ENCODE measurements at places on chromosomes 4 and X.

DNA sequence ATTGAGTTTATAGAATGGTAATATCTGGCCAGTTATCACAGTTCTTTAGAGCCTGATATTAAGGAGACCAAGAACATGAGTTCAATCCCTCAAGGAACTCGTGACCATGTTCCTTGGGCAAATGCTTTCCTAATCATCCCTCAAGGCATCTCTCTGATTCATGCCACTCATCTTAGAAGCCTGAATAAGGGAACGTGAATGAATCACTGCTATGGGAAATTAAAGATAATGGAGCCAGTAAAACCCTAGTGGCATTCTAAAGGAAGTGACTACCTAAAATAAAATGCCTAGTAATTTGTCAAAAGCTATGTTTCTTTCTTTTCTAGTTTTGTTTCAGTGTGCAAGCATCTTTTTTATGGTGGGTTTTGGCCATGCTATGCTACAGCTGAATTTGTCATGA lies 1161.3 kb downstream of the C4orf33 start:
- DNase-seq, result peak; percentile 74

DNA sequence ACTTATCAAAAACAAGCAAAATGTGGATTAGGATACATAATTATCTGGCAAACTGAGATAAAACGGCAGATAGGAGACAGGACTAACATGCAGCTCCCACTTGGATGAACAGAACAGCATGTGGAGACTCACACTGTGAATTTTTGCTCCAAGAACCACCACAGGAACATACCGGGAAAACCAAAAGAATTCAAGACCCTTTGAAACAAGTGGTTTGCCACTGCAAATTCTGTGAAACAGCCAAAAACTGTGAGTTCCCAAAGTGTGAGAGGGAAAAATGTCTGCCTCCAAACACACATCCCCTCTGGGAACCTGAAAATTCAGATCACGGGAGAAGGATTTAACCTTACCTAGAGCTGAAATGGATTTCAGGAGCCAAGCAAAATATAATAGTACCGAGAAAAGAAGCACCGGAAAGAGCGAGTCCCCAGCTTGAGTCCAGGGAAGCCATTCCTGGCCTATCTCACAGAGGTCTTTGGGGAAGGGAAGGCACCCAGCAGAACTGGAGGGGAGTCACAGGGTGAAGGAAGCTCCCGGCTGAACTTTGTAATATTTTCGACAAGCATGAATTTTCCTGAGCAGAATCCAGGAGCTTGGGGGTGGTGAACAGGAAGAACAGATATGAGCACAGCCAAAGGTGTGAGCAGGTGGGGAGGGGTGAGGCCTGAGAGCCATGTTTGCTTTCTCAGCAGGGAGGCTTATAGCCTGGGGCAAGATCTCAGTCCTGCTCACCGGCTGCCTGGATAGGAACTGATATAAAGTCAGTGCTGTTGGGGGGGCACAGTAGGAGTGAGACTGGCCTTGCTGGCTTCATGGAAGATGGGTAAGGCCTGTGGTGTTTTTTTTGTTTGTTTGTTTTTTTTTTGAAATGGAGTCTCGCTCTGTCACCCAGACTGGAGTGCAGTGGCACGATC lies 23.9 kb downstream of the MANBA start:
- DNase-seq, result peak; percentile 78

- no peak for DNase-seq
Measured at GRCh38 chr4:41678951-41679350, 69.6 kb downstream of the PHOX2B start.

DNA sequence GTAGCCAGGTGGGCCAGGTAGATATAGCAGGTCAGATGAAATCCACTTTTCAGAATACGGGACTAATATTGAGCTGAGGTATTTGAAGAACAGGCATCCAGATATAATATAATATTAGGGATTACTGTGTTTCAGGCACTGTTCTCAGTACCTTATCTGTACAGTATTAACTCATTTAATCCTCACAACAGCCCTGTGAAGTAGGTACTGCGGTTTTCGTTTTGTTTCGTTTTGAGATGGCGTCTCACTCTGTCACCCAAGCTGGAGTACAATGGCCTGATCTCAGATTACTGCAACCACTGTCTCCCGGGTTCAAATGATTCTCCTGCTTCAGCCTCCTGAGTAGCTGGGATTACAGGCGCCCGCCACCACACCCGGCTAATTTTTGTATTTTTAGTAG lies 129.6 kb downstream of the IL1RAPL2 start:
- no peak for DNase-seq

DNA sequence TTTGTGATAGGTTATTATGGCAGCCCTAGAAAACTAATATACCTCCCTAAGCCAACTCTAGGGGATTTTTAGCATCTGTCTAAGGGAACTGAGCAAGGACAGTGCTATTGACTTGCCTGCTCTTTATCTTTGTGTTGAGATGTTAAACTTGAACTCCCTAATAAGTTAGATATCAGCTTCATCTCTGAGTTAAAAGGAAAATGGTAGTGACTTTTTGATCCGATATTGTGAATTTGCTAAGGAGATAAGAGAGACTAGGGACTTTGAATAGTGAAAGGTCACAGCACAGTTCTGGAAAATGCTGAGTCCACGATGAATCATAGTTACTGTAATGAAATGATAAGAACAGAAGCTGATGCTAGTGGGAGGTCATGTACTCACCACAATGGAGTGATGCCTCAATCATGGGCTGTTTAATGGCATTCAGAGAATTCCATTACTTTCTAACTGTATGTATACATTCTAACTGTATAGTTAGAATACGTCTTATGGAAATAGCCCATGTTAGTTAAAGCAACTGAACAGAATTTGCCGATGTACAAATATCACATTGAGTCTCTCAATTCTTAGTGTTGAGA lies 147.2 kb downstream of the GLRA3 start:
- DNase-seq, result peak; percentile 20

DNA sequence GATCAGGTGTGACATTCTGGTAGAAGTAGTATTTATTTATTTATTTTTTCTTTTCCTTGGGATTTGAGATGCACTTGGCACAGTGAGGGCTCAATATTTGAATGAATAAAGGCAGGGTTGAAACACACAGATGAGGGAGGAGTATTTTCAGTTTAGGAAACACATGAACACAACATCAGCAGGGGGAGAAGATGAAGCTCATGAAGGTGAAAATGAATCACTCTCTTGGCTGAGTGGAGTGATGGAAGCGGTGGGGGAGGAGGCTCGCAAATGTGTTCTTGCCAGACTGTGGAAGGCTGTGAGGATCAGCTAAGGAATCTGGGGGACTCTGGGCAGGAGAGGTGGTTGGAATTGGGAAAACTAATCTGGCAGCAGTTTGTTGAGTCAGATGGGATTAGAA lies 55.3 kb downstream of the ARHGAP10 start:
- DNase-seq, result peak; percentile 42

DNA sequence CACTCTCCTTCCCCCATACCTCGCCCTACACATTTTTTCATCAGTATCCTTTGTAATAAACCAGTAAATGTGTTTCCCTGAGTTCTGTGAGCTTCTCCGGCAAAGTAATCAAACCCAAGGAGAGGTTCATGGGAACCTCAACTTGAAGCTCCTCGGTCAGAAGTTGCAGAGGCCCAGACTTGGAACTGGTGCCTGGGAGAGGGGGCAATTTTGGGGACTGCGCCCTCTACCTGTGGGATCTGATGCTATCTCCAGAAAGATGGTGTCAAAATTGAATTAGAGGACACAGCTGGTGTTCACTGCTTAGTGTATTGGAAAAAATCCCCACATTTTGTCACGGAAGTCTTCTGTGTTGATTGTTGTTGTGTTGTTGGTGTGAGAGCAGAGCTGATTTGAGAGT lies 70.6 kb downstream of the ATP11C start:
- no peak for DNase-seq

DNA sequence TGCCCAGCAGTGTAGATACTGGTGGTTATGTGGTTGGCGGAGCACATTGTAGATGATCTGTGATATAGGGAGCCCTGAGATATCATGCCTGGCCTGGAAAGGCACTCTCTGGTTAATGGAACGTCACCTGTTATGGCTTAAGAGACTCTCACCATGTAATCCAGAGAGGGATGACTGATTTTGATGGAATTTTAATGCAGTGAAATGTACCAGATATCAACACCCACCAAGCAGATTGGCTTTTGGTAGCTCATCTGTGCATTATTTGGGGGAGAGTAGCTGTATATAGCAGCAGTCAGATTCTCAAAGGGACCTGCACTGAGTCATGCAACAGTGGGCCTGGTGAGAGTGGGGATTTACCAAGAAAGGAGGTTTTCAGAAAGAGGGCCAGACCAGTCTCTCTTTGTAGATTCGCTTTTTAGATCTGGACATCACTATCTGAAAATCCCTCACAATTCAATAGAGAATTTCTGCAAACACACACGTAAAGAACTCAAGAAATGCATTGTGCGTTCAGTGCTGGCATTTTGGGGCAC lies 17.3 kb downstream of the TSC22D3 start:
- no peak for DNase-seq

DNA sequence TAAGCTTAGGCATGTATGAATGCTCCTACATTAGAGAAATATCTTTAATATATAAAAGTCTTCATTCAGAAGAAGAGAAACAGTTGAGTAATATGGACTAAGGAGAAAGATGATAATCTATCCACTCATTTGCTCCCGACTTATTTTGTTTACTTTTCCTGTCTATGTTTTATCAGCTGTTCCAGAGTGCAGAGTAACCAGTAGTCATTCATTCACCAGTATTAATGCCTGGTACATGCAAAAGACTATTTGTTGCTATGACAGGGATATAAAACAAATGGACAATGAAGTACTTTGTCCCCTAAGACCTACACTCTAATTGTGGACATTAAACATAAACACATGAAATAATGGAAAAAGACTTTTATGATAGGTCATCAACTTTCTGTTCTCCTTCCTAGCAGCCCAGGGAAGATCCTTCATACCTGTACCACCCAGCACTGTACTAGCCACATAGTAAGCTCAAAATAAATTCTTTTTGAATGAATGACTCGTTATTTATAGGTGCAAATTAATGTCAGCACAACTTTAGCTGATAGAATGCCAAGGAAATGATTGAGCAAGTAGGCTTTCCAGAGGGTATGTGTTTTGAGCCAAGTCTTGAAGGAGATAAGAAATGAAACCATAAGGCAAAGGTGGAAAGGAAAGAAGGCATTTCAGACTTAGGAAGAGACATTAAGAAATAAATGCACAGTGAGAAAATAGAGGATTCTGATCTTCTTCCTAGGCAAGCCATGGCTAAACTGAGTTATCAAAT lies 45.0 kb upstream of the IL13RA1 start:
- DNase-seq, result peak; percentile 6

GRCh38 chr4:85792376-85793232 lies 317.7 kb downstream of the ARHGAP24 start:
- DNase-seq, result no peak

GRCh38 chrX:107574054-107574683 lies 54.1 kb upstream of the PRPS1 start:
- peak; percentile 84 for DNase-seq

DNA sequence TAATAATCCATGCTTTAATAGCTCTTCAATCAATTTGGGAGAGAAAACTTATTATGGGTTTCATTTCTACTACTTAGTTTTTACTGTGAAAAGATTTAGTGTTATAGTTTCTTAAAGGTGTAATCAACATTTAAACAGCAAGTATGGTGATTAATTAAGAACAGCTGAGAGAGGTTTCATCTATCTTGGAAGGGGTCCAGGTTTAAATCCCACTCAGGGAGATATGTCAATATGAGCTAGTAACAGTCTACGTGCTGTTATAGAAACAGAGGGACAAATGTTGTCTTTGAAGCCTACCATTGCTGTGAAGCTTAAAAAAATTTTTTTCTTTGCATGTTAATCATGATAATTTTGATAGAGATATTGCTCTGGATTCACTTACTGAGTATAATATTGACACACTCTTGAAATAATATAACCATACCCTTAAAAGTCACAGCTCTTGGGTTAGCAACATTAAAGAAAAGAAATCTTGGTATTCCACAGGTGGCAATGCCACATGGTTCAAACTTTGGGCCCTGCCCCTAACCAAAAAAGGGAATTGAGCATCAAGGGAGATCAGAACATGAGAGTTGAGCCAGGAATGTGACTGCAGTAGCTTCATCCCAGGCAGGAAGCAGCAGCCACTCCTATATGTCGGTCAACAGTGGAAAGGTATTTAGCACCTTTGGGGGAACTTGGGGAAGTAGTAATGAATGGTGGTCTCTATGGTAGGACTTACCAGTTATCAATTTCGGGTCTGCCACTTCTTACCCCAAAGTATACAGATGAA lies 107.8 kb downstream of the ANK2 start:
- DNase-seq, result no peak

- peak; percentile 46 for DNase-seq
Measured at GRCh38 chr4:41360921-41361793, 104.4 kb downstream of the UCHL1 start.

- no peak for DNase-seq
Measured at GRCh38 chrX:150049647-150050046, 111.4 kb upstream of the EOLA2 start.
